SHP77 (cell line): ENCODE measurements at places on chromosomes 3 and 15.
A peak's percentile ranks its signal among the peaks of the same experiment; 100 is the strongest.

DNA sequence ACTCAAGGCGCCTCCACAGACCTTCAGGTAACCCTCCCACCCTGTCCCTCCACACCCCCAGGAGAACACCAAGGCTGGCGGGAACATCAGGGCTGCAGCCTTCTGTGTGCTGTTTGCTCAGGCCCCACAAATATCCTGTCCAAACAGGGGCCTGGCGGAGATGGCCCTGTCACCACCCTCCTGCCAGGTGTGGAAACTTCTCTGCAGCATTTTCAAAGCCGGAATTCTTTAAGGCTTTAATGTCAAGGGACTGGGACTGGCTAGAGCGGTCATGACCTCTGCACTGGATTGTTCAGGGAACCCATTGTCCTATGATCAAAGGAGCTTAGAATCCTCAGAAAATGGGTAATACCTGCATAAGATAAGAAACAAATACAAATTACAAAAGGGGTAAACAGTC lies 46.6 kb downstream of the FBLN2 start:
- no peak for DNase-seq

DNA sequence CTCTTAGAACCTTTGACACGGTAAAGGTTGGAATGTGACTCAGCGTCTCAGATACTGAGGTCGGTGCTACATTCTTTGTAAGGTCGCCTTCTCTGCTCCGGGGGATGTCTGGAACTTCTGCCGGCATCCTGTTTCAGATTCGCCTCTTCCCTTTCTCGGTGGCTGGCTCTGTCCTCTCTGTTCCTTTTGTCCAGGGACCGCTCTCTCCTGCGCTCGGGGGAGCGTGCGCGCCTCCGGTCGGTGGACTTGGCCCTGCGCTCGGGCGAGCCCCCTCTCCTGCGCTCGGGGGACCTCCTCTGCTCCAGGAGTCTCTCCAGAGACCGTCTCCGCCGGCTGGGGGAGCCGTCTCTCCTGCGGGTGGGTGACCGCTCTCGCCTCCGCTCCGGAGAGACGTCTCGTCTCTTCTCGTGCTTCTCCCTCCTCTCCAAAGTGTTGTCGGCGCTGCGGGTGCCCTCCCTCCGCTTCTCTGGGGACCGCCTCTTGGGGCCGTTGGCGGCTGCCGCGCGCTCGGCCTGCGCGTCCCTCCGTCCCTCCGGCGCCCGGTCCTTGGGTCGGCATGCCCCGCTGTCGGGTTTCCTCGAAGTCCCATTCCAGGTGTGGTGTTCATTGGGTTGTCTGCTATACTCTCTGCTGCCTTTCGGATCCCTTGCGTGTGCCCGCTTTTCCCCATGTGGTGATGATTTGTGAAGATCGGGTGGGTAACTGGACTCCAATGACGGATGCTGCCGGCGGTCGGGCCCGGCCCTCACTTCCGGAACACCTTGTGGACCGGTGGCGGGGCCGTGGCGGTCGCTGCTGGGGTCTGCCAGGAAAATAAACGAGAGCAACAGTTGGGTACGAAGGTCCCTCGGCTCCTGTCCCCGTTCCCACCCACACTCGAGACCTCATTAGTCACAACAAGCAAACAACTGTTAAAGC lies 668.8 kb upstream of the ADAMTS9 start:
- DNase-seq = no peak

- peak; percentile 62 for DNase-seq
Observed at GRCh38 chr3:88149101-88149508, 654 bp upstream of the C3orf38 start.

DNA sequence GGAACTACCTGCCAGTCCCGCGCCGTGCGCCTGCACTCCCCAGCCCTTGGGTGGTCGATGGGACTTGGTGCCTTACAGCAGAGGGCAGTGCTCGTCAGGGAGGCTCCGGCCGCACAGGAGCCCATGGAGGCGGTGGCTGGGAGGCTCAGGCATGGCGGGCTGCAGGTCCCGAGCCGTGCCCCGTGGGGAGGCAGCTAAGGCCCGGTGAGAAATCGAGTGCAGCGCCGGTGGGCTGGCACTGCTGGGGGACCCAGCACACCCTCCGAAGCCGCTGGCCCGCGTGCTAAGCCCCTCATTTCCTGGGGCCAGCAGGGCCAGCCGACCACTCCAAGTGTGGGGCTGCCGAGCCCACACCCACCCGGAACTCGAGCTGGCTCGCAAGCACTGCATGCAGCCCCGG lies 580.2 kb downstream of the ZIC1 start:
- DNase-seq = no peak

DNA sequence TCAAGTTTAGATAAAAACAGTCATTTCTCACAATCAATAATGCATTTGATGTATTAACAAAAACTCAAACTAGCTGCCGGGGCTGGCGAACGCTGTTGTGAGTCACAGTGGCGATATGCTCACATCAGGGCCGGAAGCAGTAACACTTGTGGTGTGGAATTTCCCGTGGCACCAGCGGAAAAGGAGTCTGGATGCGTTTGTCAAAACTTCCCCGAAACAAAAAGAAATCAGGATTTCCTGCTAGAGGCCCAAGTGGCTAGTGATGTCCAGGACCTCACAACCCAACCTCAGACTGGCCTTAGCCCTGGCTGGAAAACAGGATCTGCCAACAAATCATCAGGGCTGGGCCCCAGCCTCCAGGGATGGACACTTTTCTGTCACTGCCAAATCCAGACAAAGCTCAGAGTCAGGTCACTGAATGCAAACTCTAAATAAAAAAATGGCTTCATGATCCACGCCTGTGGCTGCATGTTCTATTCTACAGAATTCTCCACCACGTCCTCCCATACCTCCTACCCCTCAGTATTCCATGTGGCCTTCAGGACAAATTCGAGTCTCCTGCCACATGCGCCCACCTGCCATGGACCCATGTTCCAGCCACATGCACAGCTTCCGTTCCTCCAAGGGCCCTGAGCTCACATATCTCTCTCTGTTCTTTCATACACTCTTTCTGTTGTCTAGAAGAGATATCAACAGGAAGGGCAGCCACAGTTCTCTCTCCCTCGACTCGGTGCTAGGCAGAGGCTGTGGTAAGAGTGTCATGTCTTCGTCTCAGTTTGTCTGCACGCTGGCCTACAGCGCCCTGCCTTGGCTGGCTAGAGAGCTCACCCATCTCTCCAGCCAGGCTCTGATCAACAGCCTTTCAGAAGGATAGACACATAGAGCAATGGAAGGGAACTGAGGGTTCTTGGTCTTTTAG lies 35.4 kb downstream of the EHD4 start:
- no peak for DNase-seq

GRCh38 chr3:76582632-76583378 lies 457.1 kb upstream of the ROBO2 start:
- no peak for DNase-seq

DNA sequence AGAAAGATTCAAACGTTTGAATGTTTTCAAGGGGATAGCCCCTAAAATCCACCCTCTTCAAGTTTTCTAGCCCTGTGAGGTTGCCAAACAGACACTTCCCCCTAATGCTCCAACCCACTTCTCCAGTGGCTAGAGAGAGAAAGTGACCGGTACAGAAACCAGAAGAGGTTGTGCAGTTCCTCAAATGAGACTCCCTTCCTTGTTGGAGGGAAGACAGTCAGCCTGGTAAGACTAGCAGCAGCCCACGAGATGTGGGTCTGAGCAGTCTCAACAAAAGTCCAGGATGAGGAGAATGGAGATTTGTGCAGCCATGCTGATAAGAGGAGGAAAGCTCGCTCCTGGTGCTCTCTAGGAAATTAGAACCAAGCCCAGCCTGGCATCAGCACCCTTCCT lies 222.8 kb upstream of the TPRG1 start:
- DNase-seq = no peak

DNA sequence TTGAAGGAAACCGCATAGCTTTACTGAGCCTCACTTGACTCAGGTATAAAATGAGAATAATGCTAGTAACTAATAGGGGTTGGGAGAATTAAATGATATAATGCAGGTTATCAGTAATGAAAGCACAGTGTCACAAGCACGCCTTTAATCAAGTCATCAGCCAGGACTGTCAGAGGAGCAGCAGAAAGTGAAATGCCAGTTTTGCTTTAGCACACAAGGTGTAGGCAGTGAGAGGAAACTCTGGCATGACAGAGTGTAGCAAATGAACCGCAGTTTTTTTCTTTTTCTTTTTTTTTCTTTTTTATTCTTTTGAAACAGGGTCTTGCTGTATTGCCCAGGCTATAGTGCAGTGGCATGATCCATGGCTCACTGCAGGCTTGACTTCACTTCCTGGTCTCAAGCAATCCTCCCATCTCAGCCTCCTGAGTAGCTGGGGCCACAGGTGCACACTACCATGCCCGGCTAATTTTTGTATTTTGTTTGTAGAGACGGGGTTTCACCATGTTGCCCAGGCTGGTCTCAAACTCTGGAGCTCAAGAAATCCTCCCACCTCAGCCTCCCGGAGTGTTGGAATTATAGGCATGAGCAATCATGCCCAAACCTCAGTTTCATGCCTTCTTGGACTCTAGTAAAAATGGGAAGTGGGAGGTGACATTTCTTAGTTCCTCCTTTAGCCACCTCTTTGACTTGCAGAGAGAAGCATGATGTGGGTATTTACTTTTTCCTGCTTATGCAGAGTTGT lies 9.7 kb upstream of the SCAANT1 start:
- no peak for DNase-seq

DNA sequence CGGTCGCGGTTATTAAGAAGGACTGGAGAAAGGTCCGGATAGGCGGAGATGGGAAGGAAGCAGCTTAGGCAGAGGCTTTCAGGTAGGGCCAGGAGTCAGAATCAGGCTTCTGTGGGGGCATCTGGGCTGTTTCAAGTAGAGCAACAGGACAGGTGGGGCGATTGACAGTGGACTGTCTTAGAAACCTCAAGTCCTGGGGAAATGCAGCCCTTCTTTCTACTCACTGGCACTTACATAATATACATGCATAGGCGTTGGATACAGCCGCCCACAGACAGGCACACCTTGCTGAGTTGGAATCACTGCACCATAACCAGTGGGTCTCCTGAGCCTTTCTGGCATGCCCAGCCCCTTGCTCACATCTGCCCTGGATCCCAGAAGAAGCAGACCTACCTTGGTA lies 730 bp downstream of the MYD88 start:
- no peak for DNase-seq

- DNase-seq = no peak
Observed at GRCh38 chr3:123508178-123508577, 59.3 kb upstream of the ADCY5 start.

- DNase-seq = no peak
Observed at GRCh38 chr15:65305150-65305758, 777 bp downstream of the RNU5B-1 start.

GRCh38 chr15:44719293-44719999 lies 8.1 kb downstream of the B2M start:
- DNase-seq = no peak

DNA sequence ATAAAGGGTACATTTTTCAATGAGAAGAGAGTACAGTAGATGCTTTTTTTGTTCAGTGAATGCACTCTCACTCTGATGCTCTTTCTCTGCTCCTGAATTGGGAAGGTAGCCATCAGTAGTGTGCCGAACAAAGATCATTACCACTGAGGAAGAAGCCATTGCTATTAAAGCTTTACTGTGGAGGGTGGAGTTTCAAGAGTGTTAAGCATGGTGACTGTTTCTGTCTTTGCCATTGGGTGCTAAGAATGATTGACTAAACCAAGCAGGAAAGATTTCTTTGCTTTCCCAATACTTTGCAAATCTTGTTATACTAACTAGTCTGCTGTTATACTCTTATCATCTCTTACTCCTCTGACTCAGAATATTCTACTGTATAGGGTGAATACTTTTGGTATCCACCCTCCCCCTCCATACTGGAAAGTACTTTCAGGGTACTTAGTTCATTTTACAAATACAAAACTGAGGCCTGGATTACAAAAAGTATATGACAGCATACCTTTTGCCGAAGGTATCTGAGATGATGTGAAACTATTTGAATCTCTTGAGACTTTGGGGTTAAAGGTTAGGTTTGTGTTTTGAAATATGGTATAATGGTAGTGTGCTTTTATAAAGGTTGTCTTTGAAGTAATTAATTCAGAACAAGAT lies 1.7 kb downstream of the RAB11A start:
- no peak for DNase-seq

DNA sequence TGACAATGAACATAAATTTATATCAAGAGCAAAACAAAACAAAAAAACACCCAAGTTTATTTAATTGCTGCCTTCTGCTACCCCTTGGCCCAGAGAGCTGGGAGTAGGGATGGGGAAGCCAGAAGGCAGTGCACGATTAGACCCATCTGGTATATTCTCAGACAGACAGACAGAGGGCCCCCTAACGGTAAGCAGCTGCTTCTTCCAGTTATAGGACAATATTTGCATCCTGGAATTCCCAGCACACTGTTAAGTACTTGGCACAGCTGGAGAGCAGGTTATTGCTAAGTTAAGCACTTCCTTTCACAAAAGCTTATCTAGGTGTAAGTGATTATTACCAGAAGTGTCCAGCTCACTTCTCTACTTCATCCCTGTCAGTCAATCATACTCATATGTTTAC lies 39.3 kb downstream of the C2CD4B start:
- DNase-seq = peak; percentile 78

- no peak for DNase-seq
Observed at GRCh38 chr15:80619680-80620079, 75.4 kb upstream of the ABHD17C start.

DNA sequence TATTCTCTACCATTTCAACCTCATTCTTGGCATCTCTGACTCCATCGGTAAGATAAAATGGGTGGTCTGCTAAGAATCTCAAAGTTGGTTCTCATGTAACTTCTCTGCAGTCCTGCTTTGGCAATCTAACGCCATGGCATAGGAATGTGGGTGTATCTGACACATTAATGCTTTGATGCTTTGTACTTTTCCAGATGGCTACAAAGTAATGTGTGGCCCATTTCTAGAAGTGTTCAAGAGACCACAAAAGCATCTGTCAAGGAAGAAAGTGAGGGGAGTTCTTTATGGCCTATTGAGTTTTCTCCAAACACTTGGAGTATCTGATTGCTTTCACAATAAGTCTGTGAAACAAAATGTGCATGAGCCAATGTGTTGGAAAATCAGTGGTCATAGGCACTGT lies 339.9 kb upstream of the TGFBR2 start:
- DNase-seq = no peak

GRCh38 chr3:11610044-11610671 lies 33.6 kb downstream of the VGLL4 start:
- DNase-seq = no peak

- no peak for DNase-seq
Observed at GRCh38 chr3:177960014-177960413, 576.2 kb upstream of the KCNMB2 start.

DNA sequence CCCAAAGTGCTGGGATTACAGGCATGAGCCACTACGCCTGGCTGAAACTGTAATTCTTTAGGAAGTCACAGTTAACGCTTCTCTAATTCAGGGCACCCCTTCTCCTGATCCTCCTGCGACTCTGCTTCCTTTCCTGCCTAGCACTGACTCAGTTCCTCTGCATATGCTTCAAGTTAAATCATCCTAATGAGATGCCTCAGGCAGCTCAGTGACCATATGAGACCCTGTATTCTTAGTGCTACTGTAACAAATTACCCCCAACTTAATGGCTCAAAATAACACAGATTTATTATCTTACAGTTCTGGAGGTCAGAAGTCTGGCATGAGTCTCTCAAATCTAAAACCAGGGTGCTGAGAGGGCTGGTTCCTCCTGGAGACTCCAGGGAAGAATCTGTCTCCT lies 271.8 kb upstream of the LYSMD4 start:
- no peak for DNase-seq

- DNase-seq = no peak
Observed at GRCh38 chr3:195036974-195037373, 234.0 kb downstream of the XXYLT1 start.

- DNase-seq = peak; percentile 58
Observed at GRCh38 chr15:29451201-29451781, 181.7 kb upstream of the NSMCE3 start.
